EH (cell line): ENCODE measurements at places on chromosomes 11 and 22.

GRCh38 chr11:69326622-69327219 lies 32.8 kb downstream of the MYEOV start:
- no peak for DNase-seq

DNA sequence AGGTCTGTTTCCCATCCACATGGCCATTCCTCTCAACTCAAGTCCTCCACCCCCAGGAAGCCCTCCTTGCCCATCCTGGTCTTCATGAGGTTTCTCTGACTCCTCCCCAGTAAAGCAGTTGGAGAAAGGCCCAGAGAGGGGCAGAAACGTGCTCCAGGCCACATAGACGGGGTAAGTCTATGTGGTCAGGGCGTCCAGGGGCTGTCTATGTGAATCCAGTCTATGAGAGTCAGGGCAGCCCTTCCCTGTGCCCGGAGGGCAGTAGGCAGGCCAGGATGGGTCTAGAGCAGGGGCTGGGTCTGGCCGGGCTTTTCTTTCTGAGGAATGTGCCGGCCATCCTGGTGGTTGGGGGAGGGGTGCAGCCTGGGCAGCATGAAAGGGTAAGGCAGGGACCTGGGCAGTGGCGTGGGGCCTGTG lies 11.7 kb downstream of the GUCD1 start:
- DNase-seq: no peak

- peak; percentile 1 for DNase-seq
Measured at GRCh38 chr11:97743205-97743742, 1277.5 kb upstream of the CNTN5 start.

DNA sequence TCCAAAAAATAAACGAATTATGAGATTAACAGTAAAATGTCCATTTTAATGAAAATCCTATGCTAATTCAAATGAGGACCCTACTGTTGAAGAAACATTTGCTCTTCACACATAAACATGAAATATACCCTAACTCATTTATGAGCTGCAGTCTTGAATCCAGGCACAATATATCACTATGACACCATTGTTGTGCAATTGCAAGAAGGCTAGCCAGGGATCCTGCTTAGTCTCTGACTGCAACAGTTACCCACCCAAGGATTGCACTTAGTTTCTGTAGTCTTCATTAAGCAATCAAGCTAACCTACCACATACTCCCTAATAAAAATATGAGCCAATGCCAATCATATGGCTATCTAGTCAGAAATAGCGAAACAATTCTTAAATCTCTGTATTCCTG lies 981.0 kb upstream of the FAT3 start:
- DNase-seq: peak; percentile 4

DNA sequence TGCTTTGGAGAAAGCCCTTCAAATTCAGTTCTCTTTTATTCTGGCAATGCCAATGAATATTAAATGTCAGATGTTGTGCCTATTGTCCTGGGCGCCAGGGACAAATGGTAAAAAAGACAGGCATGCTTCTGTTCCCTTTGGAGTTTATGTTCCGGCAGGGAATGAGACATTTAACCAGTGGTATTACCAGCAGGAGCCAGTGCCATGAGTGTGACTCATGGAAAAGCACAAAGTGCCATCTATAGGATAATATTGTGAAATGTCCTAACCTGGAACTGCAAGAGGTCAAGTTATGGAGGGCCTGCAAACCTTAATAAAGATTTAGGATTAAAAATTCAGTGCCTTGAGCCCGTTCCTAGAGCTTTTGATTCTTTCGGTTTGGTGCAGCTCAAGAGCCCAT lies 39.5 kb downstream of the REXO2 start:
- DNase-seq: peak; percentile 29

DNA sequence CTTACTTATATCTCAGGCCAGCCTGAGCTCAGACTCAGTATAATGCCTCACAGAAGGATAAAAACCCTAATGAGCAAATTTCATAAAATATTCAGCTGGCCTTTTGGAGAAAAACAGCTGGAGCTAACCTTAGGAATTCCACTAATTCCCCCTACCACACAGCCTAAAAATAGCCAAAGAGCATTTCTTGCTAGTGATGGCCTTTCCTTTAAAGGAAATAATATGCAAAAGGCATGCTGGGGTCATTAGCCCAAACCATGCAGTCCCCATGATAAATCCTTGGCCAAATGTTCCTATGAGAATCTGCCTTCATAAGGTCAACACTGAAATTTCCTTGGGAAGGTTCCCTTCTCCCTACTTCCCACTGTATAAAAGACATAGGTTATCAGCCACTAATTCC lies 38.2 kb downstream of the SYTL2 start:
- DNase-seq: peak; percentile 98

GRCh38 chr11:92409956-92410355 lies 185.3 kb downstream of the FAT3 start:
- DNase-seq: no peak

GRCh38 chr11:74948546-74948897 lies 369 bp downstream of the XRRA1 start:
- DNase-seq: peak; percentile 36
